ENCODE measurements at places on chromosomes 1 and 21.

DNA sequence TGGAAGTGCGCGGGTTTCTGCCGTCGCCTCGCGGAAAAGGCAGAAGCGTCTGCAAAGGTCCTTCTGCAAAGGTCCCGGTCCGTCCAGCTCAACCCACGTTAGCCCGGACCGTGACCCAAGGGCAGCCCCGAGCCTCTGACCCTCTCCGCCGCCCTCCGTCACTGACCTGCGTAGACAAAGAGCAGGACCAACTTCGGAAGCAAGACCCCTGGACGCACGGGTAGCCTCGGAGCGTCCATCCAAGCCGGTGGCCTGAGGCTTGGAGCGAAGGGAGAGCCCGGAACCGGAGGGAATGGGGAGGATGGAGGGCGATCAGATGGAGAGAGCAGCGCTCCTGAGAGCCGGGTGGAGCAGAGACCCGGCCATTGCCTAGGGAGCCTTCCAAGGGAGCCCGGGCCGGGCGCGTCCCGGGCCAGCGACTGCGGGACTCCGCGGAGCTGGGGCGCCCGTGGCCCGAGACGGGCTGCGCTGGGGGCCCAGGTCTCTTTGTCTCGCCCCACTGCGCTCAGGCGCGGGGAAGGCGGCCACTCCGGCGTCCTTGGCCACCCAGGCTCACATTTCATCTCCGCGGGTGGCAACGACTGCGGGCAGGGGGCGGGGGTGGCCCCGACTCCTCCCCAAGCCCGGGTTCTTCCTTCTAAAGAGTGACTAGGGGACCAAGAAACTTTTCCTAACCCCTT, at the start of gene CYYR1:
TSS of gene CYYR1 (minus strand) at position 585 of the 680 bp plus-strand sequence. CDS start at position 239, 346 bp downstream.
- DNase-seq, result no peak

GRCh38 chr1:224736619-224737352, 120.7 kb downstream of the CNIH3 start:
- DNase-seq, result peak; percentile 20

- peak; percentile 70 for DNase-seq
These were observed 10.7 kb downstream of the FMOD start for GRCh38 chr1:203340112-203340790.

DNA sequence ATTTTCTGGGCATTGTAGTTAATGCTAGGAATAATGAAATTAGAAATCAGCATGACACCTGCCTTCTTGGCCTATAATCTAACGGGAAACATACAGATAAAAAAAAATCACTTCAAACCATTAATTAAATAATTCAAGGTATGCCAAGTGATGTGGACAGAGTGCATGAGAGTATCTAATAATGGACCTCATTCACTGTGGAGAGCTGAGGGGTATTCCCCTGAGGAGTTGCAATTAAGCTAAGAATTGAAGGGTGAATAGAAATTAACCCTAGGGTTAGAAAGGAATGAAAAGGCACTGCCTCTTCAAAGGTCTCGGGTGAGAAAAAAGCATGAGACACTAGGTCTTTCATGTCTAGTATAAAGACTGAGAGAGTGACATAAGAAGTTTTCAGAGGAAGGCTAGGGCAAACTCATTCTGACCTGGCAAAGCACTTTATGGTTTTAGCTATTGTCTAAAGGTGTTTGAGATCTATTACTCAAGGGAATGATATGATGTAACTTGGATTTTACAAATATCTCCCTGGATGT, 466.1 kb downstream of the KCNT2 start:
- no peak for DNase-seq

DNA sequence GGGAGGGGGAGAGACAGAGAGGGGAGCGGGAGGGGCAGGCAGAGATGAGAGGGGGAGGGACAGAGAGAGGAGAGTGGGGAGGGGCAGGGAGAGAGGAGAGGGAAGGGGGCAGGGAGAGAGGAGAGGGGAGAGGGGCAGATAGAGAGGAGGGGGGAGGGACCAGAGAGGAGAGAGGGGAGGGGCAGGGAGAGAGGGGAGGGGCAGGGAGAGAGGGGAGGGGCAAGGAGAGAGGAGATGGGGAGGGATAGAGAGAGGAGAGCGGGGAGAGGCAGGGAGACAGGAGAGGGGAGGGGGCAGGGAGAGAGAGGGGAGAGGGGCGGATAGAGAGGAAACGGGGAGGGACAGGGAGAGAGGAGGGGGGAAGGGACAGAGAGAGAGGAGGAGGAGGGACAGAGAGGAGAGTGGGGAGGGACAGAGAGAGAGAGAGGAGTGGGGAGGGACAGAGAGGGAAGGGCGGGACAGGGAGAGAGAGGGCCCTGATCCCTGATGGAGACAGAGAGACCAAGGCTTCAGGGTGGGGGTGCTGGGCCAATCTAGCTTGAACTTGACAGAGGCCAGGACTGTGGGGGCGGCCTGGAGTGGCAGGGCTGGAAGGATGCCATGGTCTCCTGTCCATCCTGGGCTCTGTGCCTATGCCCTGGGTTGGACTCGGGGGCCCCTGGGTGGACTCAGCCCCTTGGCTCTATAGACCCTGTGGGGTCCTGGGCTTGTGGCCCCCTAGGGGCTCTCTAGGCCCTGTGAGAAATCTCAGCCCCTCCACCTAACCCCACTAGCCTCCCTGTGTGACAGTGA, 43.6 kb downstream of the DMRTB1 start:
- no peak for DNase-seq

GRCh38 chr21:25370311-25370744, 237.0 kb downstream of the MRPL39 start:
- DNase-seq, result no peak

GRCh38 chr1:110880708-110881374, 7.9 kb downstream of the CD53 start:
- DNase-seq, result no peak

DNA sequence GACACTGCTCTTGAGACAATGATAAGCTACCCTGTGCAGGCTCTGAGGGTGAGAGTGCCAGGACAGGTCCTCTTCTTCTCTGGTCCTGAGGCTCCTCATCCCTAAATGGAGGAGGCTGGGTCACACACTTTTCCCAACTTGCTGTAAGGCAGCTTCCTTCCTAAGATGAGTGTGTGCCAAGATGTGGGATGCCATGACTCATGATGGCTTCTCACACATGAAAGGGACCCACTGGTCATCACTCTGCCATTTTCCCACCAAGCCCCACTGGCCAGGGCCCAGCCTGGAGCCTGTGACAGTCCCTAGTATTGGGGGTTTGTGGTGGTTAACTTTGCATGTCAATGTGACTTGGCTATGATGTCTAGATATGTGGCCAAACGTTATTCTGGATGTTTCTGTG, 54.4 kb downstream of the CNIH3 start:
- DNase-seq, result no peak

GRCh38 chr1:174769961-174770549, 229.7 kb upstream of the CACYBP start:
- DNase-seq, result no peak

GRCh38 chr1:20167126-20167525, 18.8 kb upstream of the UBXN10 start:
- DNase-seq, result no peak

DNA sequence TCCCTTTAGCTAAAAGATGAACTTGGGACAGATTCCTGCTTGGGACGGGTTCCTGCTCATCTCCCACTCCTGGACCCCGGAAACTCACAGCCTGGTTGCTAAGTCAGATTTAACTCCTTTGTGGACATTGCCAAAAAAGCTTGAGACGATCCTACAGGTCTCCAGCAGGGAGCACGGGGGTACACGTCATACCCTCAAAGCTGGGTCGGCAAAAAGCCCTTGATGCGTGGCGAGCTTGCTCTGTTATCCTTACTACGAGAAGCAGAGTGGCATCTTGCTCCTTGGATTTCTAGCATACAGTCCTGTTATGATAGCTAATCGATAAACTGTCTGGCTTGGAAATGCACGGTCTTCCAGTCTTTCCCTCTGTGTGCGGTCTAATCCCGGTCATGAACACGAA, 60.8 kb upstream of the KRTAP19-8 start:
- no peak for DNase-seq

- no peak for DNase-seq
These were observed 161.7 kb upstream of the ST6GALNAC5 start for GRCh38 chr1:76705560-76705959.

DNA sequence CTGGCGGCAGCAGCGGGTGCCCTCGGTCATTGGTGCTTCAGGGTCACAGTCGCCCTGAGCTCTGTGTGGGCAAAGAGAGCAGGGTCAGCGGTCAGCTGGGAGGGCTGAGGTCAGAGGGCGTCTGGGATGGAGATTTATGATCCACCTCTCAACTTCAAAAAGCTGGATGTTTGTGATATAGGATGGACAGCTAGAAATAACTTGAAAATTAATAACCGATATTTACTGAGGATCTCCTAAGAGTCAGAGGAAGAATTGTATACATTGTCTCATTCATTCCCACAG, 2.0 kb downstream of the LEFTY1 start:
- no peak for DNase-seq

- DNase-seq, result no peak
These were observed 79.3 kb upstream of the DIRAS3 start for GRCh38 chr1:68129536-68130250.

- DNase-seq, result no peak
These were observed 310.9 kb downstream of the KIF26B start for GRCh38 chr1:245465666-245466065.

DNA sequence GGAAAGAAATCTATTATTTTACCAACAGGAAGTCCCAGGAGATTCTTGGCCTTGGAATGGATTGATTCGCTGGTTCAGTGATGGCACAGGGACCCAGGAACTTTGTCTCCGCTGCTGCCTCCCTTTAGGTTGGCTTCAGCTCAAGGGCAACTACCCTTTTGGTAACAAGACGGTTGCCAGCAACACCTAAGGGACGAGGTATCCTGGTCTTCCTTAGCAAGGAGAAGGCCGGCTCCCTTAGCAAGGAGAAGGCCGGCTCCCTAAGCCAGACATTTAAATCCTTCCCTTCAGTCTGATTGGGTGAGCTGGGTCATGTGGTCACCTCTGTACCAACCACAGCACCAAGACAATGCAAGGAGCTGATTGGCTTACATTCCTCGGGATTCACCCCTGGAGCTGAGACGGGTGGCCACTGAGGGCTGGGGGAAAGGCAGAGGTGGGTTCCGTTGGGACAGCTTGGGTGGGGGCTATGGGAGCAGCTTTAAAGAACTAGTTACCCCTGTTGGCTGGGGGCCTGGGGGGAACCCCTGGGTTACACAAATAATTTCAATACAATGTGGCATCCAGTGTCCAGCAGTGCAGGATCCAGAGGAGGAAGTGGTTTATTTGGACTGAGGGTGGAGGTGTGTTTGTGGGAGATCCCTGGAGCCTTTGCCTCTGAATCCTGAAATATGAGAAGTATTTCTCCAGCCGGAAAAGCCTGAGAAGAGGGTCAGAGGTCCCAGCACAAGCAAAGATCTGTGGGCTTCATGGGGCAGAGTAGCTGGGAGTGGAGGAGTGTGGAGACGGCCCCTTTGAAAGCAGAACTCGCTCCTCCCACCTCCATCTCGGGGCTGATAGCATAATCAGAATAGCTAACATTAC, 20.7 kb upstream of the CLIC4 start:
- DNase-seq, result no peak

GRCh38 chr1:200176798-200177197, 149.3 kb downstream of the NR5A2 start:
- DNase-seq, result no peak

GRCh38 chr1:162941024-162941423, 80.0 kb upstream of the CCDC190 start:
- no peak for DNase-seq

DNA sequence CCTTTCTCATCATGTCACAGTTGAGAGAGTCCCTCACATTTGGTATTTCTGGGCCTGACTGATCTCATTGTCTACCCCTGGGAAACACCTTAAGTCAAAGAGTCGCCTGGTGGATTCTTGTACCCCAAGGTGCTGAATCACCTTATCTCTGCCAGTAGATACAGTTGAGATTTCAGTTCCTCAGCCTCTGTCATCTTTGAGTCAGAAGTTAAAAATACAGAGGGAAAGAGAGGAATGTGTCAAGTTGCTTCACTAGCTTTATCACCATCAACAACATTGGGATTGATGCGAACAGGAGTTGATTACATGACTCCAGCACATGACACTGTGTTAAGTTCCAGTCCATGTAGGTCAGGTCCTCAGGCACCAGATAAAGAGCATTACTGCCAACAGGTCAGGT, 513.0 kb downstream of the NUF2 start:
- no peak for DNase-seq

GRCh38 chr1:157965584-157965983, 27.9 kb upstream of the KIRREL1 start:
- no peak for DNase-seq

DNA sequence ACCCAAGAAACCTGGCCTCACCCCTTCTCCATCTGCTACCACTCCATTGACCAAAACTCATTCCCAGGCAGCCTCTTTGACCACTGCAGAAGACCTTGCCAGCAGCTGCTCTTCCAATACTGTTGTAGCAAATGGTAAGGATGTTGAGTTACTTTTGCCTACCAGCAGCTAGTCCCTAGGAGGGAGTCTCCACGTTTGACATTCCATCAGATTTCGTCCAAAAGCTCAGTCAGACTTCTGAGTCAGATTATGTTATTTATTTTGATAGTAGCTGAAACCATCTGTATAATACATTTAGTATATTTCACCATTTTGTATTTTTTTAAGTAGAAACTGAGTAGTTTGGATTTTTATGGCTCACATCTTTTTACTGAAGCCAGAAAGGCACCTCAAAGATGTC, 51.5 kb upstream of the WNT2B start:
- DNase-seq, result no peak

- DNase-seq, result peak; percentile 28
These were observed 655 bp downstream of the USF1 start for GRCh38 chr1:161044908-161045735.

DNA sequence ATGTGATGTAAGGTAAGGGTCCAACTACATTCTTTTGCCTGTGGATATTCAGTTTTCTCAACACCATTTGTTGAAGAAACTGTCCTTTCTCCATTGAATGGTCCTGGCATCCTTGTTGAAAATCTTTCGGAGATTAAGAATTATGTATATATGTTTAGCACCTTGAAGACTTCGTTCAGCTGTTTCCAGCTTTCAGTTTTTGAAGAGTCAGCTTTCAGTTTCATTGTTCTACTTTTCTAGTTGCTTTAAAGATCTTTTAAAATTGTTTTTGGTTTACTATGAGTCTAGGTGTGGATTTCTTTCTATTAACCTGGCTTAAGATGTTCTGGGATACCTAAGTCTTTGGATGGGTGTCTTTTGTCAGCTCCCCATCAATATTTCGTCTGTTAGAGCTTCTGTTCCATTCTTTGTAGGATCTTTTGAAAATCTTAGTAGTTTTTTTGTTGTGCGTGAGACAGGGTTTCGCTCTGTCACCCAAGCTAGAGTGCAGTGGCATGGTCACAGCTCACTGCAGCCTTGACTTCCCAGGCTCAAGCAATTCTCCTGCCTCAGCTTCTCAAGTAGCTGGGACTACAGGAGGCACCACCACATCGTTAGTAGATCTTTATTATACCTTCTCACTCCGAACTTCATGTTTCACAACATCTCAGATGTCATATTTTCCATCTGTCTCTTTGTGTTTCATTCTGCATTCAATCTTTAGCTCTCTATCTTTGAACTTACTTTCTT, 353.5 kb upstream of the B3GALT2 start:
- no peak for DNase-seq

DNA sequence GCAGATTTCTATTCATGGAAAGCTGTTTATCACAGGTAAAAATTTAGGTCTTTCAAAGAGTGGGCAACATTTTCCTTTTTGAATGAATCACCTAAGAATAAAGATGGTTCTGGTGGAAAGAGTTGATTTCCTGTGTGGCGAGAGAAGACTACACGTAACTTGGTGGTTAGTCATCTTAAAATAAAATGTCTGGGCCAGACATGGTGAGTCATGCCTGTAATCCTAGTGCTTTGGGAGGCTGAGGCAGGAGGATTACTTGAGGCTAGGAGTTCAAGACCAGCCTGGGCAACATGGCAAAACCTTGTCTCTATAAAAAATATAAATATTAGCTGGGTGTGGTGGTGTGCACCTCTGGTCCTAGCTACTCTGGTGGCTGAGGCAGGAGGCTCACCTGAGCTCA, 65.7 kb downstream of the DISP1 start:
- DNase-seq, result no peak

Measured in substantia nigra (tissue), 51 donors.